ENCODE measurements at places on chromosomes 16 and 17.

DNA sequence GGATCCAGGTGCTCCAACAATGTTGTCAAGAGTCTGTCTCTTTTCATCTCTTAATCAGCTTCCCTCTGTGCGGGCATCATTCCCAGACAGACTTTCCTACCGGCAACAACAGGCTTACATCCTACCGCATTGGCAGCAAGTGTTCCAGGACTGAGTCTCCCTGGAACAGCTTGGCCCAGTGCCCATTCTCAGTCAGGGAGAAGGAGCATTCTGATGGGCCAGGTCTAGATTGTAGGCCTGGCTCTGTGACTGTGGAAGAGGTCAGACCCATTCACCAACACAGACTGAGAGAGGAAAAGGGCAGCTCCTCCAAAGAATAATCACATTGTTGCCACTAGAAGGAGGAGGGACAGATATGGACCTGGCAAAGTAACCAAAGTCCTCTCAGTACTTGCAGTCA lies 68.1 kb upstream of the TMEM132E start:
- DNase-seq: no peak

GRCh38 chr16:48556243-48556912 lies 53.6 kb downstream of the N4BP1 start:
- no peak for DNase-seq

DNA sequence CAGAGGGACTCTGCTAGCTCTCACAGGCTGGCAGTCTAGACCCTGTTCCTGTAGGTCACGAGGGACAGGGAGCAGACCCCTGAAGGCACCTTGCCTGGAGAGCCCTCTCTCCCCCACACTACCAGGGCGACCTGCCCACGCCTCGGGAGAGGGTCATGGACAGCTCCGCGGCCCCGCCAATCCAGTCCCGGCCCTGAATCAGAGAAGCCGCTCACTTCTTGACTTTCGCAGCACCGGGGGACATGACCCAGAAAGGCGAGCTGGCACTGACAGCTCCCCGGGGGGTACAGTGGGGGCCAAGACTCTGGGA lies 5.1 kb downstream of the KIFC3 start:
- DNase-seq: no peak

DNA sequence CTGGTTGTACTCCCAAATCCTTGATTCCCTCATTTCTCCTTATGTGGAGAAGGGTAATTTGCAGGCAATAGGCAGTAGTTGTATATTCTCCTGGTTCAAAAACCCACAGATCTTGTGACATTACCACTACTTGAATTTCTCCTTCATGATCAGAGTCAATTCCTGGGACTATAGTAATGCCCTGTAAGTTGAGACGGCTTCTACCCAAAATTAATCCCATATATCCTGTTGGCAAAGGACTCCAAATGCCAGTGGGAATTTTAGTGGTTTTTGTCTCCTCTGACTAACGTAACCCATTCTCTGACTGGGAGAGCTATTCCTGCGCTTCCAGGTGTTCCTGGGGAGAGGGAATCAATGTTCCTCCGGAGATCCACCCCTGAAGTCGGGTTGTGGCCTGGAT lies 11.6 kb upstream of the ZNF689 start:
- no peak for DNase-seq

DNA sequence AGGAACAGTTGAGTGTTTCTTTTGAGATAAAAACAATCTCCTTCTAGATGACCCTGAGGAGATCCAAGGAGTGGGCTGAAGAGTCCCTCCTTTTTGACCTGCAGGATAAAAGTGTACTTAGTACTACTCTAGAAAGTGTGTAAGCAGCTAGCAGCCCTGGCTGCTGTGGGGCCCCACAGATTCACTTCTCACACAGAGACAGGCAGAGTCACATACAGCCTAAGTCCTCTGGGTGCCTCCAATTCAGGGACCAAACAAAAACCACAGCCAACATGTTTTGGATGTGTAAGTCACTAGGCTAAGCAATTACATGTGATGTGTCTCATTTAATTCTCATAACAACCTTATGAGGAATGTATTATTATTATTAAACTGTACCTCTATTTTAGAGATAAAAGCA lies 97.1 kb downstream of the TMEM100 start:
- DNase-seq: no peak

- DNase-seq: no peak
Observed at GRCh38 chr17:40121181-40122135, at the start of gene MSL1. Gene MSL1, plus strand, starts transcription at chr17:40121971. Its CDS starts 642 bp downstream, at chr17:40122613.

DNA sequence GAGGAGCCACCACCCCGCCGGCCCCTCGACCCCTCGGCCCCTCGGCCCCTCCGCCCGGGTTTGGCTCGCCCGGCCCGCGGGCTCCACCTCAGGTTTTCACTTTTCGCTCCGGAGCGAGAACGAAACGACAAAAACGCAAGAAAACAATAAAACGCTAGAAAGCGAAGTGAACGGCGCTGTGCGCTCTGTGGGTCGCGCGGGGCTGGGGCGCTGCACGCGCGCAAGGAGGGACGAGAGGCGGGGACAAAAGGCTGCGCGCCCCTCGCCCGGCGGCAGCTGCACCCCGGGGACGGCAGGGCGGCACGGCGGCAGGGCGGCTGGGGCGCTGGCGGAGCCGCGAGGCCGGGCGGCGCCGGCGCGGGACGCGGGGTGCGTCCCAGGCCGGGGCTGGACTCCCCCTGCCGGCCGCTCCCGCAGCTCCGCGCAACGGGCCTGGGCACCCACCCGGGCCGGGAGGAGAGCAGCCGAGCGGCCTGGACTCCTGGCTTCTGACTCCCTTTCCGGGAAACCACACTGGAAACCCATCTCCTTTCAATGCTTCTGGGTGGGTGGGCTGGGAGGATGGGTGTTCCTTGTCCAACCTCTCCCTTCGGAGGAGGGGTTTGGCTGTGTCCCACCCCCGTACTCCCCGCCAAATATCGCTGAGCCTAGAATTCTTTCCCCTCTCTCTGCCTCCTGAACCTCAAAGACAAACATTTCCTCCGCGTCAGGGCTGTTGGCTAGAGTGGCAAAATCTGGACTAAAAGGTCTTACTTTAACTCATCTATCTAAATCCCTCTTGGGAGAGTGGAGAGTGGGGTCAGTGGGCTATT lies 9.9 kb downstream of the TBX2 start:
- no peak for DNase-seq

GRCh38 chr17:79019632-79020584 lies 4.1 kb upstream of the C1QTNF1 start:
- no peak for DNase-seq

- peak; percentile 77 for DNase-seq
Observed at GRCh38 chr17:13888056-13888609, 181.2 kb upstream of the COX10 start.

GRCh38 chr17:82775001-82775823 lies 23.3 kb downstream of the TBCD start:
- DNase-seq: no peak

- no peak for DNase-seq
Observed at GRCh38 chr16:75402159-75402820, 31.0 kb downstream of the CFDP1 start.

DNA sequence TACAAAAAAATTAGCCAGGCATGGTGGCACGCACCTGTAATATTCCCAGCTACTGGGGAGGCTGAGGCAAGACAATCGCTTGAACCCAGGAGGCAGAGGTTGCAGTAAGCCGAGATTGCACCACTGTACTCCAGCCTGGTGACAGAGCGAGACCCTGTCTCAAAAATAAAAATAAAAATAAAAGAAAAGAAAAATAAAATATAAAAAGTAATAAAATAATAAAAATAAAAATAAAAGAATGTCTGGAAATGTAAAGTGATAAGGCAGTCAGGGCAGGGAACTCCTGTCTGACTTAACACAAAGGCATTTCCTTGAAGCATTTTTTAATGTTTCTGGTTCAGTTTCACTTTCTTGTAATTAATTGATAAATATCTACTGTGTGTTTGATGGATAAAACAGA lies 34.7 kb upstream of the DNAJA2 start:
- DNase-seq: no peak

- DNase-seq: no peak
Observed at GRCh38 chr17:19239544-19239943, 2.4 kb downstream of the EPN2 start.

GRCh38 chr16:51761001-51761400 lies 609.9 kb upstream of the SALL1 start:
- DNase-seq: no peak

DNA sequence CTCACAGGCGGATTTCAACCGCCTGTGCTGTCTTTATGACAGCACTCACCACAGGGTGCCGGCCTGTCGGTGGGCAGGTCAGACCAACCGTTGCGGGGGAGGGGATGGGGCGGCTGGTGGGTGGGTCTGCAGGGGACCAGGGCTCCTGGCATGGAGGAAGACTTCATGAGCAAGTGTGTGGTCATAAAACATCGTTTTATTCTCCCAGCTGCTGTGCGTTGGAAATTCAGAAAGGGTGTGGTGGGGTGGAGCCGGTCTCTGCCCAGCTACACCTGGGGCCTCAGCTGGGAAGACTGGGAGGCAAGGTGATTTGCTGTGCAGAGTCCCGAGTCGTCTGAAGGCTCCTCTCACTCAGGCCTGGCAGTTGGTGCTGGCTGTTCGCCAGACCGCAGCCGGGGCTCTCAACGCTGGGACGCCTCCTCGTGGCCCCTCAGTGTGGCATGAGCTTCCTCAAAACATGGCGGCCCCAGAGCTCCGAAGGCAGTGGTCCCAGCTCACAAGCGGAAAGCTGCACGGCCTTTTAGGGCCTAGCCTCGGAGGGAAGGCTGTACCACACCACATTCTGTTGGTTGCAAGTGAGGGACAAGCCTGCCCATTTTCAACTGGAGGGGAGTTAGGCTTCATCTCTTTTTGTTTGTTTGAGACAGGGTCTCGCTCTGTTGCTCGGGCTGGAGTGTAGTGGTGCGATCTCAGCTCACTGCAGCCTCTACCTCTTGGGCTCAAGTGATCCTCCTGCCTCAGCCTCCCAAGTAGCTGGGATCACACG lies 45.8 kb upstream of the GSE1 start:
- no peak for DNase-seq

DNA sequence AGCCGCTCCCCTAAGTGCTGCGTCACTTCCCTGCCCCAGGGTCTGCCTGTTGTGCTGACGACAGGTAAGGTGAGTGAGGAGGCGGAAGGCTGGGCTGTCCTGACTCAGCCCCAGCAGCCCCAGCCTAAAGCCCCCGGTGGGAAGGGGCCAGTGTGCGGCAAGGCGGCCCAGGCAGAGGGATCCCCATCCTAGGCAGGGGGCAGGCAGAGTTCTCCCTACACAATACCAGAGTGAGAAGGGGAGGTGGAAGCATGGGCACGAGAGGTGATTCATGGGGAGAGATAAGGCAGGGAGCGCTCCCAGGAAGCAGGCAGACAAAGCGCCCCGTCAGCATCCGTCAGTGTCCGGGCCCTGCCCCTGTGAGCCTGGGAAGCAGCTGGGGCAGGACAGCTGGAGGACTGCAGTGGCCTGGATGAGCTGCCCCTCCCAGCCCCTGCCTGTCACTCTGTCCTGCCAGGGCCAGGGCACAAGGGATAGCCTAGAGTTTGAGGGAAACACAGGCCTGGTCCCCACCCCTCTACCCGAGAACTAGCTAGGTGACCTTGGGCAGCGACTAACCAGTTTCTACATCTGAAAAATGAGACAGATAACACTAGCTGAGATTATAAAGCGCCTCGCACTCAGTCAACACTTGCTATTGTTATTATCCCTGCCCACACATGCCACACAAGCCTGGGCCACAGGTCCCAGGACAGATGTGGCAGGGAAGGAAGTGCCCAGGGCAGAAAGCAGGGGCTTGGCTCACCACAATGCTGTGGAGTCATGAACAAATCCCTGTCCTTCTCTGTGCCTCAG lies 3.8 kb downstream of the FAM83G start:
- no peak for DNase-seq

- no peak for DNase-seq
Observed at GRCh38 chr16:8374586-8375231, 215.6 kb downstream of the TMEM114 start.

- no peak for DNase-seq
Observed at GRCh38 chr16:49867796-49868668, 12.1 kb upstream of the ZNF423 start.

DNA sequence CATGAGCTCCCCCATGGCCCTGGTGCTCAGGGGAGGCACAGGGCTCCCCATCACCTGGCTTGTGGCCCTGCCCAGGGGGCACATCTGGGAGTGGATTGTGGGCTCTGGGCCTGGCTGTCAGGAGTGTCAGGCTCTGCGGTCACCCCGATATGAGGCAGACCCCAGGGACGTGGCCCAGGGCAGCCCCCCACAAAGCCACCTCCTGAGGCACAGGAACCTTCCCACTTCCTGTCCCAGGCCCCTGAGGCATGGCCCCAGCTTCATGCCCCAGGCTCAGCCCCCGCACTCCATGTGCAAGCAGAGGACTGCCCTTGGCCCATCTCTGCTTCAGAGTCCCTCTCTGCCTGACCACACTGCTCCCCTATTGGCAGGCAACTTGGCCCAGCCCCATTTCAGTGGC lies 160.3 kb downstream of the PCTP start:
- DNase-seq: no peak

DNA sequence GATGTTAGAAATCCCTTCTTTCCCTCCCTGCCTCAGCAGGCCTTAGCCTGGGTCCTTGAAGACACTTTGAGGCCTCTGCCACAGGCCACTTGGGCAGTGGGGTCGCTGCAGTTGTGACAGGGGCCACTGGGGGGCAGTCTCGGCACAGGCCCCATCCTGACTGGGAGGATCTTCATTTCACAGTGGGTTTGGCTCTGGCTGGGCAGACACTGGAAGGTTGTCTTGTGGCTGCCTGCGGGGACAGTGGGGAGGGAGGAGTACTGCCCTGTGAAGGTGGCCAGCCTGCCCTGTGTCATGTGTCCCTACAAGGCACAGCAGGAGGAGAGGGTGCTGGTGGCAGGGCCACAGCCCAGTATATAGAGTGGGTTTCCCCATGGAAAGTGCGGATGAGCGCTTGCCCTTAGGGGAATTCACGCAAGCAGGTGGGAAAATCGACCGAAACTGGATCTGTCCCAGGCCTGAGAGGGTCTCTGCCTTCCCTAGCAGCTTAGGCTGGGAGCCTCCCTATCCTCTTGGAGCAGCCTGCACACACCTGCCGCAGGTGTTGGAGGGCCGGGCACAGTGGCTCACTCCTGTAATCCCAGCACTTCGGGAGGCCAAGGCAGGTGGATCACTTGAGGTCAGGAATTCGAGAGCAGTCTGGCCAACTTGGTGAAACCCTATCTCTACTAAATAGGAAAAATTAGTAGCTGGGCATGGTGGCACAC lies 28.8 kb downstream of the GINS2 start:
- no peak for DNase-seq

DNA sequence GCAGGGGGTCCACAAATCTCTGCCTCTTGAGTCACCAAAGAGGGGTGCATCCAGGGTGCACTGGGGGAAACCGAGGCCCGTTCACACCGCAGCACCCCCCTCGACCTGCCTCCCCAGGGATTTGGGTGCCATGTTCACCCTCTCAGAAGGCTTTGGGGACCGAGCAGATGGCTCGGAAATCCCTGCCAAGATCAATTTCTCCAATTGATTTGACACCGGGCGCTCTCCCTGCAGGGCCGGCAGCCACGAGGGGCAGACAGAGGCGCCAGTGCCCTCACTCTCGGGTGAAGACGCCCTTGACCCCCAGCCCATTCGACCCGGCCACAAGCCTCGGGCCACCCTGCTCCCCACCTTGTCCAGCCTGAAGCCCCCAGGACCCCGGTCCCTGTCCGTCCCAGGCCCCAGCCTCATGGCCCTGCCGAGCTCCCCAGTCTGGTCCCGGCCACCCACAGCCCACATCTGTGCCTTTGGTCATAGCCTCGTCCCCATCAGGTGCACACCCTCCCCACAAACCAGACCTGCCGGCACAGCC lies 9.3 kb downstream of the SSTR5 start:
- no peak for DNase-seq

- DNase-seq: no peak
Observed at GRCh38 chr16:58551496-58551895, 36.2 kb downstream of the SETD6 start.

All from retinal pigment epithelial cell (primary cell).